ENCODE measurements at places on chromosomes 5 and 9.

GRCh38 chr9:5499889-5500398 is 10.4 kb upstream of the PDCD1LG2 start:
- DNase-seq = no peak

DNA sequence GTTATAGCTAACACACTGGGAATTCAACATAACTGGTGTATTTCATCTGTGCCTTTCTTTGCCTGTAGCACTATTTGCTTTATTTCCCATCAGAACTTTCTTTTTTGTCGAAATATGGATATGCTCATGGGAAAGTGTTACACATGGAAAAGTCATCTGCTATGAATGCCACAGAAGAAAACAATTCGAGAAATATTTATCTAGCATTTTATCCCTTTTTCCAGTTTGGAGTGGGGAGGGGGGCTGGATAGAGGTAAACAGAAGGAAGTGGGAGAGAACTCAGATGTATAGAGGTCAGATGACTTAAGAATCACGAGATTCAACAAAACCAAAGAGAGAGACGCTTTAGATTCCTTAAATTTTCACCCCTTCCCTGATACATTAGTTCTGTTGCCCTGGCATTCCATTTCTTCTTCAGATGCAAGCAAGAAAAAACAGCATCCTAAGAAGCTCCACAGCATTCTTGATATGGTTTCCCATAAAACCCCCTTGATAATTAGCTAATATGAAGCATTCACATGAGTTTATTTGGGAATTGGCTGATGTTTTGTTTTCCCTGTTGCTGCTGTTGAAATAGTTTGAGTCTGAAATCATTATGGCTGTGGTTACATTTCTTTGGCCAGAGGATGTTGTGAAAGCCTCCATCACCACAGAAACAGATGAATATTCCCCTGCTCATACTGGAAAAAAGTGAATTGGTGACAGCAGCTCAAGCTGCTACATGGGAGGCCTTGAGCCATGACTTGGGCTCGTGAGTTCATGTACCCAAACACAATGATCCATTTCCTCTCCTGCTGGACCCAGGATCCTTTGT is 335.8 kb upstream of the DAB2 start:
- no peak for DNase-seq

- no peak for DNase-seq
Observed at GRCh38 chr5:93079046-93079445, 502.0 kb downstream of the NR2F1-AS1 start.

DNA sequence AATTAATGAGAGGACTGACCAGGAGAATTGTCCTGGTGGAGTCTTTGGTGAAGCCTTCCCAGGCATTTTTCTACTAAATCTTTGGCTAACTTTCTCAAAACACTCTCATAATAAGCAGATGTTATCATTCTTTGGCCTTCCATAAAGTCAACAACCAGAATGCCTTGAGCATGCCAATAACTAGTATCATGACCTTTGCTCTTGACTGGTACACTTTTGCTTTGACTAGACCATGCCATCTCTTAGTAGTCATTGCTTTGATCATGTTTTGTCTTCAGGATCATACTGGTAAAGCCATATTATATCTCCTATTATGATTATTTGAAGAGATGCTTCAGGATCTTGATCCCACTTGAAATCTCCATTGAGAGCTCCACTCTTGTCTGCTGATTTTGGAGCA is 506.9 kb downstream of the ELAVL2 start:
- no peak for DNase-seq

Measured in naive thymus-derived CD8-positive, alpha-beta T cell (primary cell).